ENCODE measurements at places on chromosomes 3 and 15. TPM values are rescaled to one million over a fixed set of nuclear protein-coding genes. Genes with fewer than 3 reads are reported as not detected.

- no peak overlapping the region for H3K4me3 ChIP-seq
- no peaks in the 10 kb centered on the region for H3K36me3 ChIP-seq
- no peak for DNase-seq
- H3K27me3 ChIP-seq: no peaks in the 10 kb centered on the region
- H3K27ac ChIP-seq: no peak overlapping the region
These were observed 60.4 kb downstream of the CACNA2D2 start for GRCh38 chr3:50442945-50443579.

- H3K4me3 ChIP-seq: no peak overlapping the region
- no peaks in the 10 kb centered on the region for H3K36me3 ChIP-seq
These were observed 33.4 kb downstream of the POC1A start for GRCh38 chr3:52120556-52121463.

DNA sequence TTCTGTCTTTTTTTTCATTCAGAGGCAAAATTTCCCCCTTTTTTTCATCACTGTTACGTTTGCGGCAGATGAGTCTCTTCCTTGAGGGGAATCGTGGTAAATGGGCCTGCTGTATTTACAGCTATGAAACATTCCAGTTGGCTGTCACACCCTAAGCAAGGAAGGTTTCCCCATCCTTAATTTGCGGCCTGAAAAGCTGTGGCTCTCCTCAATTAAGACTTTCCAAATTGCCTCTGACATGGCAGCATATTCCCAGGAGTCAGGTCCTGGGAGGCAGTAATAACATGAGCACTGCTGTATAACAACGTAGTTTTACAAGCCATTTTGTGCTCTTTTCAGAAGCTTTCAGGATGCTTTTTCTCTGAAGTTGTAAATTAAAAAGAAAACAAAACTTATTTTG, 420.9 kb downstream of the LPP start:
- H3K27me3 ChIP-seq: no peaks in the 10 kb centered on the region
- no peak overlapping the region for H3K4me3 ChIP-seq
- DNase-seq: no peak

DNA sequence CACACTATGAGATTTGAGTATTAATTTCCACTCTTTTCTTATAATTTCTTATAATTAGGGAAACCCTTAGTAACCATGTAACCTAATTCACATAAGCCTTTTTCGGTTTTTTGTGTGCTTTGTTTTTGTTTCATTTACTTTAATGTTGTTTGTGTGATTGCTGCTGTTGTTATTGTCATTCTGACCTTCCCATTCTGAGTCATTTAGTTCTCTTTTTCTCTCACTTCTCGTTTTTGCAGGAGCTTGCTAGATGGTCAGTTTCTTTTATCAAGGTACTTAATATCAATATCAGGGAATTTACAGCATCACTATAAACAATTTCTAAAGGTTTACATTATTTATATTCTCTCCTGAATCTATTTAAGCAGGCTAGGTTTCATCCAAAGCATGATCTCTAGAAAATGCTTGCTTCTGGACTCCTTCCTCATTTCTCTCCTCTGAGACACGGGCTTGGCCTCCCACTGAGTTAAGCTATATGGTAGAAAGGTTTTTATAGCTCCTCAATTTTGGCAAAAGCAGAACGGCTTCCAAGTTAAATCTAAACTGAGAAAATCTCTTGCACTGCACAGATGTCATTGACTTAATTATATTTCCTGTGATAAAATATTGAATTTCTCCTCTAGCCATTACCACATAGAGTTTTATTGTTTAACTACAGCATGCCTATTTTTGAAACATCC, 534.2 kb downstream of the NSUN3 start:
- no peak for DNase-seq
- H3K27me3 ChIP-seq: no peaks in the 10 kb centered on the region
- no peak overlapping the region for H3K27ac ChIP-seq

DNA sequence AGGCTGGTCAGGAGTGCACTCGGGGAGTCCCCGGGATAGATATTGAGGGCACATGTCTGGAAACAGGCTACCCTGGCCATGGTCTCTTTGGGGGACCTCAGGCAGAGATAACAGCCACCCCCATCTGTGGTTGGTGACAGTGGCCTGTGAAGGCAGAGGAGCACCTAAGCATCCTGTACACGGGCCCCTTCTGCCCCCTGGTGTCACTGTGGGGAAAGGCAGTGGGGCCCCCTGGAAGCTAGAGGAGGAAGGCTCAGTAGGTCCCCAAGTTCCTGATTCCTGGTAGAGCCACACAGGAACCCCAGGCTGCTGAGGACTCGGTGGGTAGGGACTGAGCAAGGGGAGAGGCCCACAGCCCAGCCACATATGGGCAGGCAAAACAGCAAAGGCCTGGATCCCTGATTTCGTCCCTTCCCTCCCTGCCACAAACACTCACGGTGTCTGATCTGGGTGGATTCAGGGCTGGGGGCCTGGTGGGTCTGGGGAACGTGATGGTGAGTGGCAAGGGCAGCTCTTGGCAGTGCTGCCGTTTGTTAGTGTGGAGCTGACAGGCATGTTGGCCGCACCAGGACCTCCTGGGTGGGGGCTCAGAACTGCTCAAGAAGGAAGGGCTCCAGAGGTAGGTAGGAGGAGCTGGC, 14.1 kb upstream of the CXCR6 start:
- no peak overlapping the region for H3K27ac ChIP-seq
- no peaks in the 10 kb centered on the region for H3K27me3 ChIP-seq

- H3K4me1 ChIP-seq: no peaks in the 10 kb centered on the region
- H3K27me3 ChIP-seq: no peaks in the 10 kb centered on the region
- DNase-seq: no peak
- H3K36me3 ChIP-seq: no peaks in the 10 kb centered on the region
- H3K4me3 ChIP-seq: no peak overlapping the region
- H3K27ac ChIP-seq: no peak overlapping the region
These were observed 5.1 kb upstream of the CCR1 start for GRCh38 chr3:46213201-46213600.

- H3K4me3 ChIP-seq: no peak overlapping the region
- H3K27me3 ChIP-seq: no peaks in the 10 kb centered on the region
- no peaks in the 10 kb centered on the region for H3K36me3 ChIP-seq
- no peak overlapping the region for H3K27ac ChIP-seq
- H3K4me1 ChIP-seq: no peaks in the 10 kb centered on the region
- DNase-seq: no peak
These were observed 429.7 kb downstream of the RAP2B start for GRCh38 chr3:153591561-153592245.

The HIGD2B gene
- not detected for total RNA-seq

The C3orf80 gene
- not detected for total RNA-seq

The FAM3D gene
- total RNA-seq: not detected

The AP3S2 gene
- total RNA-seq: 35.6 TPM

The SLC24A5 gene
- not detected for total RNA-seq

All from uterus (tissue), 4 donors.